IMR-90 (cell line): ENCODE measurements at places on chromosomes 5 and 9. TPM values are rescaled to one million over a fixed set of nuclear protein-coding genes. Genes with fewer than 3 reads are reported as not detected.

The BAAT gene
- under 0.01 TPM in 1 of 2 replicates, not detected in the other for total RNA-seq

The NIPAL4 gene
- 0.18 and 0.28 TPM in 2 replicates for total RNA-seq

The IGFBPL1 gene
- total RNA-seq: under 0.01 TPM in 1 of 2 replicates, not detected in the other

- DNase-seq: peak; percentile 76
Measured at GRCh38 chr5:37867654-37868053, 27.8 kb upstream of the GDNF start.

The TNC gene
- total RNA-seq: 170 and 192 TPM in 2 replicates

The KCNMB1 gene
- not detected in 2 replicates for total RNA-seq

DNA sequence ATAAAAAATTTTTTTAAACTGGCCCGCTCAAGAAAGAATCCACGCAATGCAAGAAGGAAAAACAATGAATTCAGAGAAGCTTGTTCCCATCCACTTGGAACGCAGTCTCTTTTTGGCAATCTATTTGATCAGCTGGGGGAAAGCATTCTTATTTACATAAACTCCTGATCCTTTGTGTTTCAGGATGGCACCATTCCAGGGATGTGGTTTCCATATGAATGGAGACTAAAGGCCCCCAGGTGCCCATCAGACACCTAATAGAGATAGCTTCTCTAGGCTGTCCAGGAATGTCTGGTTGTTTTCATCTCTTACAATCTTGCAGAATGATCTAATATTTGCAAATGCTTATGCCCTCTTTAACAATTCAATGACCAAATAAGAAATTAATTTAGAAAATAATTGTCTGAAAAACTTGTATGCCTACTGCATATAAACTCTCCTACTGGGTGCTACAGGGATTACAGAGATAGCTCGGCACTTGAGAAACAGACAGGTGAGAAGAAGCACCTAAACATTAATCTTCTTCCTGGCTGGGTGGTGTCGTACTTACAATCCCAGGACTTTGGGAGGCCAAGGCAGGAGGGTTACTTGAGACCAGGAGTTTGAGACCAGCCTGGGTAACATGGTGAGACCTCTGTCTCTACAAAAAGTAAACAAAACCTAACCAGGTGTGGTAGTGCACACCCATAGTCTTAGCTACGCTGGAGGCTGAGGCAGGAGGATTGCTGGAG, 3.0 kb upstream of the RASGRF2 start:
- DNase-seq: no peak

The DBH gene
- total RNA-seq: not detected in 2 replicates

The LIX1 gene
- not detected in 2 replicates for total RNA-seq

The JAKMIP2 gene
- total RNA-seq: under 0.01 TPM in 1 of 2 replicates, not detected in the other

The SLC6A19 gene
- total RNA-seq: not detected in 2 replicates

The RLN2 gene
- not detected in 2 replicates for total RNA-seq

DNA sequence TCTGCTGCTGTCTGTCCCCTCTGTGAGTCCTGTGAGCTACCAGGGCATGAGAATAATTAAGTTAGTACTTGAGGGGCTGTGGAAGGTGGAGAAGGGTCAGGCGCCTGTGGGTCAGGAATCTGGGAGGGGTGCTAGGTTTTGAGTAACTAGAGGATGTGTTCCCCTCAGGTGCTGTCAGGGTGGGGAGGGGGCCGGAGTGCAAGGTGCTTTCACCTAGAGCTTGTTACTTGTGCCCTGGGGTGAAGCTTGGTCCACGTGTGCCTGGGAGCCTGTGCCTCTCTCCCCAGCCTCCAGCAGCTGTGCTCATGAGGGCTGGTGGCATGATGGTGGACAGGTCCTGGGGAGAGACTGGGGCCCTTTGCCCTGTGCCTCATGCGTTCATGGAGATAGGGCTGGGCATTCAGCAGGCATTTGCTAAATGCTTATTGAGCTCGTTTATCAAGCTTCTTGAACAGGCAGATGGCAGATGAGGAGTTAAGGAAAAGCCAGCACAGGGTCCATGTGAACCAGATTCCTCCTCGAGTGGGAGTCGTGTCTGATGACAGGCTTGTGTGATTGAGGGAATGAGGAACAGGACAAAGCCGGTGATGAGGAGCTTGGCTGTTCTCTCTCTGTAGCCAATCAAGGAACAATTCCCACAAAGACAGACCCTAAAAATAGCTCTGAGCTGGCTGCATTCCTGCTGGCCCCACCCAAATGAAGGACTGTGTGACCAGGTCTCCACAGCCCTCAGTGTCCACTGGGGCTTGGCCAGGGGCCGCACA, 40.9 kb downstream of the CACNA1B start:
- DNase-seq: no peak
